ENCODE measurements at places on chromosomes 12 and 14.

DNA sequence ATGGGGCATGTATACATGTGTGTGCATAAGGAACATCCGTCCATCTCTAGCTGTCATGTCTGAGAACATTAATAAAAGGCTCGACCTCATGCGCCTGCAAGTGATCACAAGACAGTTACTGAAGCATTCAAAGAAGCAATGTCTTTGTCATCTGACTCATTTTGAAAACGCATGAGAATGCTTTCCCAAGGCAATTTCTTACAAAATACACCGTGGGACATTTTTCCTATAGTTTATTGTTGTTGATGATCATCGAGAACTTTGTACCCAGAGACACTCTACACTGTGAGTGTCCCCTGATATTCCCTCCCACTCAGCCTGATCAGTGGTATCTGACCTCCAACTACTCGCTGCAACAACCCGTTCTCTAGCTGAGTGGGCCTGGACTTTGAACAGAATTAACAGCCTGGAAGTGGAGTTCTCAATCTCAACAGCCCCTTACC is 68.1 kb downstream of the ETV6 start:
- DNase-seq = no peak

DNA sequence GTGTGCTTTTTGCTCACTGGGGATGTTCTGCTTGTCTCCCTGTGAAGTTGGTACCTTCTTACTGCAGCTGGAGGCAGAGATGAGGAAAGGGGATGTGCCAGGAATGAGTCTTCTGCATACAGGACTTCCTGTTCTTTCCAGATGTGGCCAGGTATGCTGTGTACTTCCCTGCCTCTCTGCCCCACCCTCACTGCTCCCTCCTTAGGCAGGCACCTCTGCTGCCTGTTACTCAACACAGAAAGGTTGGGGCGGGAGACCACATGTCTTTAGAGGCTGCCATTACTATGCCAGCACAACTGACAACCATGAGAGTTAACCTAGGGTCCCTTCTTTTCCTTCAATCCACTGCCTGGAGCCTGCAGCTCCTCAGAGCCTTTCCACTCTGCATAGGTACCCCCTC is 2.0 kb upstream of the OAS3 start:
- no peak for DNase-seq

DNA sequence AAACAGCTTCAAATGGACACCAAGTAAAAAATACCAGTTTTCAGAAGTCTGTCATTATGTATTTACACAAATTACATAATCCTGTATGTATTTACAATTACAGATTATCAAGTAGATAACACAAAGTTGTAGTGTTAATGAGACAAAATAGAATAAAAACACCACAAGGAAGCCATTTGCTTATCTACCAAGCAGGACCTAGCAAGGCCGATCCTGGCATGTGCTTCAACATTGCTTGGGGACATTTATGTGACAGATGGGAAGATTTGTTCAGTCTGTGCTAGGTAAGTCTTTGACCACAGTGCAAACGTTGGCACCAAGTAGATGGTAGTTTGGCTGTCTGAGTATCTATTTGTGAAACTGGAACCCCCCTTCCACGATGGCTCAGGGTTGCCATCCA is 35.8 kb downstream of the BCAT1 start:
- DNase-seq = no peak

DNA sequence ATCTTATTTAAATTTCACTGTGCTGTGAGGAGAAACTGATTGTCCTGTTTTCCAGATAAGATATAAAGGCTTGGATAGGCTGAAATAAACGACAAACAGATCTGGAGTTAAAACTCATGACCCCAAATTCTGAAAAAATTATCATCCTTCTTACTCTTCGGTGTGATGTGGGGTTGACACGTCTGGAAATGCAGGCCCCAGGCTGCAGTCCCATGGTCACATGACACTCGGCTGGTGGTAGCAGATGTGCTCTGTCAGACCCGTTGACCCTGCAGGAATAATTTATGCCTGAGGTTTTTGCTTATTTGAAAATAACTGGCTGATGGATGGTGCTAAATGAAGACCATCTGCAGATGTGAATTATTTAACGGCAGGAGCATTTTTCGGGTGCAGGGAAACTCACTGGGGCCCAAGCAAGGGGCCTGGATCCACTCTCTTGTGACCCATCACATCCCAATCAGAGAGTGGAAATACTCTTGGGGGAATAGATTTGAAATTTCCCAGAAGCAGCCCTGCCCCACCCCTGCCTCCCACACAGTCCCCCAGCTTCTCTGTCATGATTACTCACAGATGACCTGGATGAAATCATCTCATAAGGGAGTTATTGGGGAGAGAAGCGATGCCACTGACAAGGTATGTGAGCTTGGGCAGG is 47.7 kb upstream of the CMKLR1 start:
- DNase-seq = no peak

GRCh38 chr12:102051431-102051965 is 10.3 kb downstream of the WASHC3 start:
- no peak for DNase-seq

Data from activated CD4-positive, alpha-beta T cell treated with anti-CD3 and anti-CD28 coated beads for 1 hour (primary cell).